Inflammatory macrophage (primary cell): ENCODE measurements at places on chromosomes 11 and 22.

DNA sequence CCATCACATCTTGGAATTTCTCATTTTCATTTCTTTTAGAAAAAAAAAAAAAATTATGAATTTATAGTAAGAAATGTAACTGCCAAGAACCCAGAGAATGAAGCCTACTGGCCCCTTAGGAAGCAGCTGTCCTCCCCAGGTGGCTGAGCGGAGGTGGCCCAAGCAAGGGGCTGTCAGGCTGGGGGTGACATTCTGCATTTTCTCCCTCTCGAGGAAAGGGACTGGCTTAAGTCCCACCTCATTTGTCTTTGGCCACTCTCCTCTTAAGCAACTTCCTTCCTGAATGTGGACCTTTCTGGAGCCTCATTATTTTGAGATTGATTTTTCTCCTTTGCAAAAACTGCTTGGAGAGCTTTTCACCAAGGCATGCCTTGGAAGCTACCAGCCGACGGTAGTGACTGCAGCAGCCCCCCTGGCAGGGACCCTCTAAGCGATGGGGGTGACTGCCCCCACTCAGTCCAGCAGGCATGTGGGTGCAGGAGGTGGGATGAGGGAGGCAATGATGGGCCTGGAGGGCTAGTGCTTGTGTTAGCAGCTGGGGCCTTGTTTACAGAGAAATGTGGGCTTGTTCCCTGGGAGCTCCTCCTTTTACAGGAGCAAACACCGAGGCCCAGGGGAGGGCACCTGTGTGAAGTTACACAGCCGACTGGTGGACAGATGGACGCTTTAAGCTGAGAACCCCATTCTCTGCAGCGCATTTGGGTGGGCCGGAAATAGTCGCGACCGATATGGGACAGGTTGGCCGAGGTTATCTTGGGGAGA lies 111.7 kb downstream of the MORC2 start:
- DNase-seq: no peak

GRCh38 chr11:107704451-107704850 lies 7.4 kb downstream of the SLN start:
- no peak for DNase-seq

- no peak for DNase-seq
Observed at GRCh38 chr11:127273593-127274327, 273.2 kb upstream of the KIRREL3 start.

DNA sequence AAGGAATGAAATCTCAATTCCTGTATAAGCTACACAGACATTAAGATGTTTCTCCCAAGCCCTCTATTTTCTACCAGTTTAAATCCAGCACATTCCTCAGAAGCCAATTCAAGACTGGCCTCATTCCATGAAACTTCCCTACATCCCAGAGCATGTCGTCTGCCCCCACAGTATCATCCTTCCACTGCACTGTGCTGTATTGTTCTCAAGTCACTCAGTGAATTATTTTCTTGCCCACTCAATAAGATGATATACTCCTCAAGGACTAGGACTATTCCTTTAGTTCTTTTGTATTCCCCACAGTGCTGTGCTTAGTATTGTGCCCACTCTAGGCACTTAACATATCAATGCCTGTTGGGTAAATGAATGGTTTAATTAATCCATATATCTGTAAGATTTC lies 203.1 kb upstream of the BLID start:
- no peak for DNase-seq

DNA sequence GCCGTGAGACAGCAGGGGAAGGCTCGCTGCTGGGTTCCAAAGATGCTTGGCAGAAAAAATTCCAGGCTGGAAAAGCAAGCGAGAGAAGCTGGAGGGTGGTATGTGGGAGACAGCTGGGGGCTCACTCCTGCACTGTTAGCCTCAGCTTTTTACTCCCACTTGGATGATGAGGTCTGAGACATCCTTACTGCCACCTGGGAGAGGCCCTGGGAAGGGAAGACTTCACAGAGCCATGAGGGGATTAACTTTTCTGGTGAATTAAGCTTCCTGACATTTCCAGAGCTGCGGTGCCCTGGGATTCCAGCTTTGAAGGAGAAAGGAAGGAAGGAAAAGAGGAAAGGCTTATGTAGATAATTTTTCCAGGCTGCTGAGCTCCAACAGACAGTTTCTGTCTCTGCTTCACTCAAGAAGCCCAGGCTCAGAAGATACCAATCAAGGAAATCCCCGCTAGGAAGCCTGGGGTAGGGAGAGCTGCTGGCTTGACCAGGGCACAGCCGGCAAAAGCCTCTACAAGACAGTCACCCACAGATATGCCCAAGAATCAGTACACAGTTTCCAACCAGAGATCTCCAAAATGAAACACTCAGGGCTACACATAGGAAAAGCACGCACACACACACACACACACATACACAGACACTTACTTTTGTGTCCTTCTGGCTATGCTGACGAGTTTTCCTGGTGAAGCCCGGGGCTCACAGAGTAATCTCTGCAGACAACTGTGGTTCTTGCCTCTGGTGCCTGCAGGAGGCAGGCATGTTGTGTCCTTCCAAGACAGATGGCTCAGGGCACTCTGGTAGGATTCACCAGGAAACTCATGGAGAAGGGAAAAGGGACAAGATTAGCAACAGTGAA lies 907 bp downstream of the MCHR1 start:
- DNase-seq: no peak

DNA sequence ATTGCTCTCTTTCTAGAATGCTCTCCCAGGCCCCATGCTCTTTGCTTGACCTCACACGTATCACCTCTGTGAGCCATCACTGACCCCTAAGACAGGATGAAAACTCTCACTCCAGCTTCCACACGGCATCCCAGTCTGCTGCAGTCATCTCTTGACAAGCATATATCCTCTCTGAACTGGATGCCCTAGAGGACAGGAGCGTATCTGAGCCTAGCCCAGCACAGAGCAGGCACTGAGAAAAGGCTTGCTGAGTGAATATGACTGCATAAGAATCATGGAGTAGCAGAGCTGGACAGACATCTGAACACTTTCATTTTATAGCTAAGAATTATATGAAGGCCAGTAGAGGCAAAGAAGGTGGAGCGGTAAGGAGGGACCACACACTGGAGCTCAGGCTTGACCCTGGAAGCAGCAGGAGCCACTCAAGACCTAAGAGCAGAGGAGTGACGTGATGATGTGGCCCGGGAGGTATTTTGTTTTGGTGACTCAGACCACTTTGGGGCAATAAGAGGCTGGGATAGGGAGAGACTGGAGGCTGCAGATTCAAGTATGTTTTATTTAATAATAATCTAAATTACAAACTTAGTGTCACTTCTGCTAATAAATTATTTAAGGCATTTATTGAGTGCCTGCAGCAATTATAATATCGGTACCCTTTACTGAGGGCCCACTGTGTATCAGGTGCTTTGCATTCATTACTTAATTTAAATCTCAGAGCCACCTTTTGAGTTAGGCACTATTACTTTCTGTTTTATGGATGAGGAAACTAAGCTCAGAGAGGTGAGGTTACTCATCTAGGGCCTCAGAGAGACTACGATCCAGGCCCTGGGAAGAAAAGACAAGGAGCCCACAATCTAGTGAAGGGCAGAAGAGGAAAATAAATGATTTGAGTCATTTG lies 42.6 kb downstream of the MAP6 start:
- no peak for DNase-seq

GRCh38 chr22:45680932-45681700 lies 9.5 kb downstream of the ATXN10 start:
- DNase-seq: no peak

- DNase-seq: no peak
Observed at GRCh38 chr22:38706101-38706900, 557 bp downstream of the GTPBP1 start.

DNA sequence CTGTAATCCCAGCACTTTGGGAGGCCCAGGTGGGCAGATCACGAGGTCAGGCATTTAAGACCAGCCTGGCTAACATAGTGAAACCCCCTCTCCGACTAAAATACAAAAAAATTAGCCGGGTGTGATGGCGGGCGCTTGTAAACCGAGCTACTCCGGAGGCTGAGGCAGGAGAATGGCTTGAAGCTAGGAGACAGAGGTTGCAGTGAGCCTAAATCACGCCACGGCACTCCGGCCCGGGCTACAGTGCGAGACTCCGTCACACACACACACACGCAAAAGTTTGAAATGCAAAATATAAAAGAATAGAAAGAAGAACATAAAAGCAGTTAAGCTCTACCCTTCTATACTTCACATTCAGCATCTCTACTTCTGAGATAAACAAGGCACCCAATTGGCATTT lies 1165.9 kb upstream of the CNTN5 start:
- no peak for DNase-seq

DNA sequence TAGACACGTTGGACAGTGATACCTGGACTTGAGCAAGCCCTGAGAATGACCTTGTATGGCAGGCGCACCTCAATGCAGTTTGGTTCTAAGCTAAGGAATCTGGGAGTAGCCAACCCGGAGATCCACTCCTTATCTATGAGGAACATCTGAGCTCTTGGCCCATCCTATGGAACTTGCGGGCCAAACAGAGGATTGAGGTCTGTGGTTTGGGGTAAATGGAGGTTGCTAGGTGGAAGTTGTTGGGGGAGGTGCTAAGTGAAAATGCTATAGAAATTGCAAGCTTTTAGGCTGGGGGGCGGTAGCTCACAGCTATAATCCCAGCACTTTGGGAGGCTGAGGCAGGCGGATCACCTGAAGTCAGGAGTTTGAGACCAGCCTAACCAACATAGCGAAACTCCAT lies 8.9 kb downstream of the GDPD5 start:
- no peak for DNase-seq

DNA sequence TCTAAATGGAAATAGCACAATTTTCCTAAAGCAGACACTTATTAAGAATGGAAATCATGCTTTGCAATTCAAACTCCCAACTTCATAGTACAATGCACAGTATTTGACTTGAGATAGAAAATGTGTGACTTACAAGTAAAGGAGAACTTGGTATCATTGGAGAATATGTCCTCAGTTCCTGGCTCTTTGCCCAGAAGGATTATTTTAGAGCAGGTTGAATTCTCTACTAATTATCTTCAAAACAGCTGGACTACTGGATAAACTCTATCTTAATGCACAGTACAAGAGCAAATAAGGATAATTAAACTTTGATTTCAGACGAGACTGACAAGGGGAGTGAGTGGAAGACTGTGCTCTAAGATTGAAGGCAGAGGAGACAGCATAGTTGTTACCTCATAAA lies 839.4 kb downstream of the OPCML start:
- no peak for DNase-seq

GRCh38 chr11:1883346-1884302 lies 8.1 kb downstream of the PRR33 start:
- DNase-seq: no peak

- DNase-seq: peak; percentile 72
Observed at GRCh38 chr11:32594272-32594671, 10.6 kb downstream of the EIF3M start.

GRCh38 chr11:101723371-101723770 lies 139.6 kb upstream of the TRPC6 start:
- no peak for DNase-seq

DNA sequence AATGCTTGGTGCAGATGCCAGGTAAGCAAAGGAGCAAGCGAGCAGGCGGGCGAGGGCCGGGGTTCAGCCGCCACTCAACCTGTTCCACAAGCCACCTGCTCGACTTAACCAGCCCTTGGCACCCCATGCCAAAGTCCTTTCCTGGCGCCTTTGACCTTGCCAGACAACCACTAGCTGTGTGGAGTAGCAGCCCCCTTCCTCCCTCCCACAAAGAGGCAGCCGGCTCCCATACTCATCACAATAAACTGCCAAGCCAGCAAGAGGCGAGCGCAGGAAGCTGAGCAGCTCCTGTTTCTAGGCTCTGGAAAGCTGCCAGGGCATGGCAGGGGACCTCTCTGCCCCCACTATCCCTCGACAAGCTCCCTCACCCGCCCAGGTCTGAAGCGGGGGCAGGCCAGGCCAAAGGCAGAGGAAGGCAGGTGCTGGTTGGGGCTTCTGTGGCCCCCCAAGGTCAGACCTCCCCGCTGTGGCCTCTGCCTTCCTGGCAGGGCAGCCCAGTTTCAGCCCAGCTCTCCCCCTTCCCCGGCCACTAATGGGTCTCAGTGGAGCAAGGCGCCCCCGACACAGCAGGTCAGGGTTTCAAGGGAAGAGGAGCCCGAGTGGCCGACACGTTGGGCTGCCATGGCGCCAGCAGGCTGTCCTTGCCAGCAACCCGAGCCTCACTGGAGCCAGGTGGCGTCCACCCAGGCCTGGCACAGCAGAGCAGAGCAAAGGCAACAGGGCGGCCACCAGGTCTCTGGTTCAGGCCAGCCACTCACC lies 15.3 kb downstream of the MACROD1 start:
- no peak for DNase-seq

- DNase-seq: peak; percentile 48
Observed at GRCh38 chr11:104798789-104799188, 99.5 kb downstream of the CASP12 start.

GRCh38 chr11:79834015-79834414 lies 393.2 kb upstream of the TENM4 start:
- no peak for DNase-seq

DNA sequence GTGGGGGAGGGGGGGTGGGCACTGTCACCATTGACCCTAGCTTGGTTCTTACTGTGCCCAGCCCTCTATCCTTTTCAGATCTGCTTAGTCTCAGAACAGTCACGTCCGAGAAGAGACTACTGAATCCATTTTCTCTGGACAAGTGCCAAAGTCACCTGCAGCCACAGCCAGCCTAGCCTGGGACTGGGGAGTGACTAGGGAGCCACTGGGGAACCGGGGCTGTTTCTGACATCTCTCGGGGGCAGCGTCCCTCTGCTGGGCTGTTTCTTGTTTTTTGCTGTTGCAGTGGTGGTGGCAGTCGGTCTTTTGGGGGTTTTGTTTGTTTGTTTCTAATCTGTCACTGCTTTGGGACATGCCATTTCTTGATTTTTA lies 8.7 kb downstream of the SLC37A2 start:
- DNase-seq: no peak

GRCh38 chr11:132072858-132073211 lies 702.4 kb downstream of the NTM start:
- no peak for DNase-seq

- DNase-seq: no peak
Observed at GRCh38 chr11:134878785-134879184, 466.7 kb upstream of the B3GAT1 start.

DNA sequence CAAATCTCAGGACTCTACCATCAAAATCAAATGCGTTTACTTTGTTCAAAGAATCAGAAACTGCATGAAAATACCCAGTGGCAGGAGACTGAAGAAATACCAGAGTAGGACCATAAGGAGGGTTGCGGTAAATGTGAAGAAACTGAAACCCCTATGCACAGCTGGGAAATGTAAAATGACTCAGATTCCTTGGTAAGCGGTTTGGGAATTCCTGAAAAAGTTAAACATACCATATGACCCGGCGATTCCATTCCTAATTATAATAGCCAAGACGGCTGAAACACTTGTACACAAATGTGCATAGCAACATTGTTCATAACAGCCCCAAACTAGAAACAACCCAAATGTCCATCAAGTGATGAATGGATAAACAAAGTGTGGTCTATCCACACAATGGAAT lies 114.1 kb upstream of the GRAMD1B start:
- no peak for DNase-seq

GRCh38 chr22:50105208-50106100 lies 15.6 kb downstream of the MOV10L1 start:
- DNase-seq: peak; percentile 41

- peak; percentile 71 for DNase-seq
Observed at GRCh38 chr11:36703055-36703404, 105.0 kb upstream of the RAG2 start.
